NCI-H2107 (cell line): ENCODE measurements at places on chromosomes 1 and 21.

DNA sequence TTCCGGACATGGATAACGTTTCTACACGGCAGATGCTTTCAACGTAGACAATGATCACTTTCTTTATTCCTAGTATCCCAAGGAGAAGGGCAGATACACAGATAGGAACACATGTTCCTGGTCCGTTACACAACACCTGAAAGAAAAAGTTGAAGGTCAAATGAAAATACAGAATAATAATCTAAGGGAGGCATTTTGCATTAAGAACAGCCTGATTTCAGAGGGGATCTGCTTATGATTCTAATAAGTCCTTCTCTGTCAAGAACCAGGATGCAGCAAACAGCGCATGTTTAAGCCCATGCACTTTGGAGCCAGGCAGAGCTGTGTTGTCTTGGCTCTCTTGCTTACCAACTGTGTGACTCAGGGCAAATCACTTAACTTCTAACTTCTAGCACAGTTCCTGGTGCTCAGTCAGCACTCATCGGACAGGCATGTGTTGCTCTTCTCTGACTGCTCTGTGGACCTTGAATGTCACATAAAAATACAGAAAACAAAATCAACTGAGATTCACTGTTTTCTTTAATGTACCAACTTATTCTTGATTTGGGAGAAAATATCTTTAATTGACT is 56.3 kb upstream of the CNN3 start:
- no peak for DNase-seq

- no peak for DNase-seq
These were observed 39.4 kb downstream of the ATP2B4 start for GRCh38 chr1:203665993-203666392.

DNA sequence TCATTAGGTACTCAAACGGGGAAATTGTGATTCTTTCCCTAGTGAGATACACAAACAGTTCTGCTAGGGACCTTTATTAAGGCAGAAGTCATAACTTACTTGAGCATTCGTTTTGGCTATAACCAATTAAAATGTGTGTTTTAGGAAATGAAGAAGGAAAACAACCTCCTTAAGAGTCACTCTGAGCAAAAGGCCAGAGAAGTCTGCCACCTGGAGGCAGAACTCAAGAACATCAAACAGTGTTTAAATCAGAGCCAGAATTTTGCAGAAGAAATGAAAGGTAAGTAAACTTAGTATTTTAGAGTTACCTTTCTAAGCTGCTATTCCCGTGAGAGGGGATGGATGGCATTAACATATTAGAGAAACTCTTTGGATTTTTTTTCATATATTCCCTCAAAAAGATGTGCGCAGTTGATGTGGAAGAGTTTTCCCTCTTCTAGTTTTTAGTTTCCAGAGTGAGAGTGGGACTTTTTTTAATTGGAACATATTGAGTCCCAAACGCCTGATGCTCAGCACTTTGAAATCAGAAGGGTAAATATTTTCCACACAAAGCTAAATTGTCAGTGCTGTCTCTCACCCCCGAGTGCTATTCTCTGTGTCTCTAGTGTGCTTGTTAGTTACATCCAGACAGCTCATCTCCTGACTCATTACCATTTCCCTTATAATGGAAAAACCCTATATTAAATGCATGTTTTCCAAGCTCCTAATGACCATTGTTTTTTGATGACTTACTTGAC is 34.9 kb downstream of the CENPF start:
- no peak for DNase-seq

GRCh38 chr1:2112280-2112701 is 62.1 kb downstream of the PRKCZ start:
- no peak for DNase-seq

- no peak for DNase-seq
These were observed 49.4 kb downstream of the CAPZB start for GRCh38 chr1:19435851-19436455.

DNA sequence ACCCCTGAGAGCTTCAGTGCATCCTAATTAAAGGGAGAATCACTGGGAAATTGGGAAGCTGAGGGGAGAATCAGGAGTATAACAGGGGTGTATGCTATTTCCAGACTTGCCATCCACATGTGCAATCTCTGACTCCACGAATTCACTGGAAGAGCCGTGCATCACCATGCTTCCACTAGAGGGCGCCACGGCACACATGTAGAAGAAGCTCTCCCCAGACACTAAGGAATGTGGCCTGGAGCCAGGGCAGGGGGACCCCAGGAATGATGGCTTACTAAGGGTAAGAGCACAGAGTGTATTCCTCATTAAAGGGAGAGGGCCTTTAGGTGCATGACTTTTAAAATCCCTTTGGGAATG is 81.5 kb downstream of the ABCA4 start:
- peak; percentile 44 for DNase-seq

GRCh38 chr1:9858293-9859035 is 34.7 kb upstream of the CLSTN1 start:
- DNase-seq, result no peak

DNA sequence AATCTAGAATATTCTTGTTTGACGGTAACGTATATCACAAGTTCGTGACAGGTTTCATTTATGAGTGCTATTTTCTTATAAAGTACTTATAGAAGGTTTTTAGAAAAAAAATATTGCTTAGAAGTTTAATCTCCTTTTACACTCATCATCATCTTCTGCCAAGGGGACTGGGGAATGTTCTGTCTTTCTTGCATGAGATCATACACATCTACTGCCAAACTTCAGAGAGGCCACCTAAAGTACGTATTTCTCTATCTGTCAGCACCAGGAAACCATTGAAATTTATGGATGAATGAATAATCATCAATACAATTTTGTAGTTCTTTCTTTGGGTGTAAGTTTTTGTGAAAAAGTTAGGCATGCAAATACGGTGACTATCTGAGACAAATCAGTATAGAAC is 245.8 kb downstream of the SPATA17 start:
- DNase-seq, result no peak

DNA sequence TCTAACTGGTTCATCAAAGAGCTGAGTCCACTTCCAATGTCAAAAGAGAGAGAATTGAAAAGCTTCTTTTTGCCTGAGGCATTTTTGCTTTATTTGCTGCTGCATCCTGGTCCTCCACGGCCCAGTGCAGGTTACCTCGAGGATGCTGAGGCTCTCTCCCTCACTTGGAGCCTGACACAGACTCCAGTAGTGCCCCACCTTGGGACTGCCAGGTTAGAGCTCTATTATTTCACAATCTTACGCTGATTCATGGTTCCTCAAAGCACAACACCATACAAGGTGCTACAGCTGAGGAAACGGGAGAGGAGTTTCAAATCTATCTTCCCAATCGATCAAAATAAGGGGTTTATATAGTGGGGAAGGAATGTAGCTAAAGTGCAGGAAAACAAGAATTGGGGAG is 13.6 kb upstream of the PLPPR4 start:
- DNase-seq, result no peak

GRCh38 chr1:161840363-161840762 is 74.2 kb downstream of the ATF6 start:
- no peak for DNase-seq

GRCh38 chr1:65179148-65179547 is 31.1 kb downstream of the AK4 start:
- peak; percentile 23 for DNase-seq

GRCh38 chr1:17831597-17831996 is 76.5 kb downstream of the ACTL8 start:
- DNase-seq, result no peak

GRCh38 chr1:213564215-213564659 is 423.5 kb upstream of the PROX1 start:
- peak; percentile 3 for DNase-seq

DNA sequence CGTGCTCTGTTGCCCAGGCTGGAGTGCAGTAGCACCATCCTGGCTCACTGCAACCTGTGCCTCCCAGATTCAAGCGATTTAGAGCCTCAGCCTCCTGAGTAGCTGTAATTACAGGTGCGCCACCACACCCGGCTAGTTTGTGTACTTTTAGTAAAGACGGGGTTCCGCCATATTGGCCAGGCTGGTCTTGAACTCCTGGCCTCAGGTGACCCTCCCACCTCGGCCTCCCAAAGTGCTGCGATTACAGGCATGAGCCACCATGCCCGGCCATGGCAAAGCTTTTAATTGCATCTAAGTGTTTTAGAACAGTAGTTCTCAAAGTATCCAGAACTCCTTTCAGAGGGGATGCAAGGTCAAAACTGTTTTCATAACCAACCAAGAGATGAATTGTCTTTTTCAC is 25.1 kb upstream of the IFNGR2 start:
- no peak for DNase-seq

DNA sequence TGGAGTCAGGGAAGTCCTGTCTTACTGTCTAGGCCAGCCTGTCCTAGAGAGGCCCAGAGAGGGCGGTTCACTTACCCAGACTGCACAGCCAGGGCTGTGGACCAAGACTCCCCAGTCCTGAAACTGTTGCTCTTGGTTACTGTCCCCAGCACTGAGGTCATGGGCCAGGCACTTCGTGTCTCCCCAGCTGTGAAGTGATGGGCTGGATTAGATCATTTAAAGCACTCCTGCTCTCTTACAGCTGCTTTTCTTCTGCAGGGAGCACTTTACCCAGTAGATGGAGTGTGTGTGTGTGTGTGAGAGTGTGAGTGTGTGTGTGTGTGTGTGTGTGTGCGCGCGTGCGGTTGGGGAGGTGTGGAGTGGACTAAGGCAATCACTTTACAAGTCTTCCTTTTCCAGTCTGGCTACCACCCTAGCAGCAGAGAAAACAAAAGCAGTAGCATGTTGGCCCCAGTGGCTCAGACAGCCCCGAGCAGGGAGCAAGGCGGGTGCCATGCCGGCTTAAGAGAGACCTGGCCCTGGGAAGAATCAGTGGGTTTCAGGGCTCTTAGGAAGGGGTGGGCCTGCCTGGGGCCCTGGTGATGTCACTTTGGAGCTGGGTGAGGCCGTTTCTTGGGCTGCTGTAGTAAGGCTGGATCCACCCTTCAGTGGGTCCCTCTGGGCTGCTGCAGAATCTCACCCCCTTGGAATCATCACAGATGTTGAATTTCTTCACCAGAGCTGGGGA is 2.4 kb downstream of the SPSB1 start:
- no peak for DNase-seq

DNA sequence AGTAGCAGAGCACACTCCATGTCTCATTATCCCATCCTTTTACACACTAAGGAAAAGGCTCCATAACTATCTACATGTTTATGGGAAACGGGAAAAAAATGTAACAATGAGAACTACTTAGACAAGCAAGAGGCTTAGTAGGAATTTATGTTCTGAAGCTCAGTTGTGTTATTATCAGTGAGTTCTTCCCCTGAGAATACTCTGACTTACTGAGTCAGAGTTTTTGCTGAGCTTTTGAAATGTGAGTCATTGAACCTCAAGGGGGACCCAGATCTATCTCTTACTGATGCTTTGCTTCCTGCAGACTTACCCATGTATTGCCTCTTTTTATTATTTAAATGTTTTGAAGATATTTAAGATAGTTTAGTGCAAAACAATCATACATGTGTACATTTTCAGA is 20.1 kb downstream of the CFHR5 start:
- DNase-seq, result no peak

- no peak for DNase-seq
These were observed 271.8 kb upstream of the C1orf105 start for GRCh38 chr1:172148707-172149106.

DNA sequence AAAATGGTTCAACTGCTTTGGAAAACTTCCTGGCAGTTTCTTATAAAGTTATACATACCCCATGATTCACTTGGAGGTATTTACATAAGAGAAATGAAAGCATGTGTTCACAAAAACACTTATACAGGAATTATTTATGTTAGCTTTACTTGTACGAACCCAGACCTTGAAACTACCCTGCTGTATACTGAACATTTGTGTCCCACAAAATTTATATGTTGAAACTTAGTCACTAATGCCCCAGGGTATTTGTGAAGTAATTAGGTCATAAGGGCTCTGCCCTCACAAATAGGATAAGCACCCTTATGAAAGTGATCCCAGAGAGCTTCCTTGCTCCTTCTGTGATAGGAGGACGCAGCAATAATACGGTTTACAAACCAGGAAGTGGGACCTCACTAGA is 42.7 kb upstream of the B3GALT2 start:
- DNase-seq, result no peak

DNA sequence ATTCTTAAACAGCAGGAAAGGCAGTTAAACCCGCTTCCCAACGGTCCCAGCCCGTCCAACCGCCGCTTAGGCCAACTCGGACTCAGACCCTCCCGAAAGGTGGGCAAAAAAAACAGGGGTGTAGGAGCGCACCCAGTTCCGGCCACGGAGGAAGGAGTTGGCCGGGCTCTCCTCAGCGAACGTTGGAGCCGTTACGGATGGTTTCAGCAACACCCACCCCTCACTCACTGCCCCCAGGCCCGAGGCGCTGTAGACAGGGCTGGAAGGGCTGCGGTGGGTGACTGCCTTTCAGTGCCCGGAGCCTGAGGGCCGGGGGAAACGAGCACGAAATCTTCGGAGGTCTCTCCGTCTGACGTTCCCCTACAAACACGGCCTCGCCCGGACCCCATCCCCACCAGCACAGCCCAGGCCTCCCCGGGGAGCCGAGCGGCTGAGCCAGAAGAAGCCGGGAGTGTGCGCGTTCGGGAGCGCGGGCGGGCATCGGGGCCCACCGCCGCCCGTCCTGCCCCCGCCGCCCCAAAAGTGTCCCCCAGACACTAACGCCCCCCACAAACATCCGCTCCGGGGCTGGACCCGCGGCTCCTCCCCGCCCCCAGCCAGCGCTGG is 1.3 kb downstream of the KDM5B start:
- no peak for DNase-seq

DNA sequence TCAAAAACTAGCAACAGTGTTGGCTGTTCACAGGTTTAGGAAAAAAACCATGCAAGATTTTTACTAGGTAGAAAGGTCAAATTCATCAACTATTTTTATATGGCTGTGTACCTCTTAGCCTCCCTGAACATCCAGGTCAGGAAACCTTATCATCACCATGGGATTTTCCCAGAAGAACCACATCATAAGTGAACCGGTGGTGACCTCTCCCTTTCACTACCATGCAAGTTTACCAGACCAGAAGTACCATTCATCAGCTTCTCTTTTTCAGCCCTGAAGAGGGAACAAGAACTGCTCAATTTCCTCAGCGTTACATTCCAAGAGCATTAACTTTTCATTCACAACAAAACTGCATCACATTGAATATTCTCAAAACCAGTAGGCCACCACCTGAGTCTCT is 5.9 kb downstream of the SSBP3 start:
- DNase-seq, result no peak

DNA sequence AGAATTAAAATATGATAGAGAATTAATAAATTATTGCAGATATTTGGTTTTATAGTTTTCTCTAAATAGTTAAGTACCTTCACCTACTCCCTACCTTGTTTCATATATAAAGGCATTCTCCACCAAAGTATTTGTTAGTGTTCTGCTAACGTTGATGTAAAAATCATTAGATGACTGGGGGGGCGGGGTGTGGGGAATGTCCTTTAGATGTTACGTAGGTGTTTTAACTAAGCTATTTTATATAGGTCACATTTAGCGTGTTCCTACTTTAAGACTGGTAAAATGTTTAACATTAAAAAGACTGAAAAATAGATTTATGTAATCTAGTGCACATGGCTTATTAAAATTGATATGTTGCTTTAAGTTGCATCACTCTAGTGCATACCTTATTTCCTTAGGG is 48.6 kb downstream of the PTPRC start:
- no peak for DNase-seq

- peak; percentile 32 for DNase-seq
These were observed 206.3 kb upstream of the NR5A2 start for GRCh38 chr1:199821029-199821779.
